NCI-H774 (cell line): ENCODE measurements at places on chromosomes 6 and 20.
A peak's percentile ranks its signal among the peaks of the same experiment; 100 is the strongest.

DNA sequence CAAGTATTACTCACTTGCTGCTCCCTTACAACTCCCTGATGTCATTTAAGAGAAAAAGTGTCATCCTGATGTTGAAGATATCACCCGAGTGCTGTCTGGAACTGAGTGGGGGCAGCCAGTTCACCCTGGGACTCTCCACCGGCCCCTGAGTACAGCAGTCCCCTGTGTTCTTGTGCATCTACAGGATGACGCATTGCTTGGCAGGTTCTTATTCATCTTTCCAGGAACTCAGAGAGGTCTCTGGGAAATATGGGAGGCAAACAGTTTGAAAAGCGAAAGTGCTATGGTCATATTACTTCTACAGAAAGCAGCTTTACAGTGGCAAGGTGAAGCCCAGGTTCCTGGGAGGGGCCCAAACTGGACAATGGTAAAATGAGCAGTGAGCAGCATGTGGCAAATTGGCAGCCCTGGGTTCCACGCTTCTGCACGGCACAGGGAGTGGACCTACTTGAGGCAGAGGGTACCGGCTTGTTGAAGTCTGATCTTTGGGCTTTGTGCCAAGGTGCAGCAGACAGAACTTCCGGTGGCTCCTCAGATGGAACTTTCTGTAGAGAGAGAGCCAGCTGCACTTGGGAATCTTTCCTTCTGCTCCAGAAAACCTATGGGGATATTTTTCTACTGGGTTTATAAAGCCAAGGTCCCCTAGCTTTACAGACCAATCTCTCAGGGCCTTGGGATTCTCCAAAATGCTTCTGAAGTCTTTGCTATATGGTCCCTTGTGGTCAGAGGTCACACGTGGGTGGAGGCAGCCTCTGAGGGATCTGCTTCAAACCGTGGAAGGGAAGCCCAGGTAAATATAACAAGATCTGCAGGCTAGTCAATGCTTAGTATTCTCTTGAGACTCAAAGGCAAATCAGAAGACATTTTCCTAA, 128.3 kb downstream of the MAP3K7 start:
- DNase-seq: no peak

DNA sequence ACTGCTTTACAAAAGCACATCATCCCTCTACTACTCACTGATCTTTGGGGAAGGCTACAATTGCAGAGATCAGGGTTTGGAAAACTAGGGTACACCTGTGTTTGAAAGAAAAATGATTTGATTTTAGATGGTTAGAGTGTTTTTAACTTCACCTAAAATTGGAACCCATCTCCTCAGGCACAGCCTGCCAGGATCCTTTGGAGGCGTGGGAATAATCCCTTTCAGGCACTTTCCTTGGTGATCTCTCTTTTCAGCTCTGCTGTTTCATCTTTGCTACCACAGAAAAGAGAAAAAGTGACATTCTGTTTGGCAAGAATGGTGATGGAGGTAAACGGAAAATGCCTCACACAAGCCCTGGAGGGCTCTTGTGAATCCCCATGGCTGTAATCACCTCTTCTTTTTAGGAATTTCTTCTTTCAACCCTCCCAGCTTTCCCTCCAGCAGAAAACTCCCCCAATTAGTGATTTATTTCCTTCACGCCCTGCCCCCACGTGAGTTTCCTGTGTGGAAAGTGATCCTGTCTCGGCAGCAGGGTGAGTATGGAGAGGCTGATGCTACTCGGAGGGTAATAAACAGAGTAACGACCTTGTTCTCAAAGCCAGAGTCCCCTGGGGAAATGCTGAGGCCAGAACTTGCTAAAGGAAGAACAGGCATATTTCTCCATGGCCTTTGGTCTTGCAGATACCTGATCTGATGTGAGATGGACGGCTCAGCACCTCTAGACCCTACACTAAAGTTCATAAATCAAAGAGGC, 9.2 kb downstream of the KCNG1 start:
- DNase-seq: no peak

DNA sequence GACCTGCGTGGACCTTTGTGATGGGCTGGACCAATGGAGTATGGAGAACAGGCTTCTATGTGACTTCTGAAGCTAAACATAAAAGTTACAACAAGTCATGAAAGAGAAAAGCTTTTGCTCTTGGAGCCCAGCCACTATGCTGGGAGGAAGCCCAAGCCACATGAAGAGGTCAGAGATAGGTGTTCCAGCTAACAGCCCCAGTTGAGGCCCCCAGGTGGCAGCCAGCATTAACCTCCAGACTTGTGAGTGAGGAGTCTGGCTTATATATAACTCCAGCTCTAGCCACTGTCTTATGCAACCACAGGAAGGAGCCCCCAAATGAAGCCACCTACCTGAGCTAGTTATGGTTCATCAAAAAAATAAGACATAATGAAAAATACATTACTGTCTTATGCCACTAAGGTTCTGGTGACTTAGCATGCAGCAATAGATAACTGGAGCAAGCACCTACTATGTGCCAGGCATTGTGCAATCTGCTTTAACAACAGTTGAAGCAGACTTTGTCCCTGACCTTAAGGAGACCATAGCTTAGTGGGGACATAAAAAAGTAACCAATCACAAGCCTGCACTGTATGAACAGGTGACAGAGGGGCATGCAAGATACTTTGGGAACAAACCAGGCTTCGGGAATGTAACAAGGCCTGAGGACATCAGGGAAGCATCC, 599.6 kb downstream of the PTPRT start:
- DNase-seq: no peak

- no peak for DNase-seq
Measured at GRCh38 chr6:149046164-149046821, 271.2 kb upstream of the TAB2 start.

DNA sequence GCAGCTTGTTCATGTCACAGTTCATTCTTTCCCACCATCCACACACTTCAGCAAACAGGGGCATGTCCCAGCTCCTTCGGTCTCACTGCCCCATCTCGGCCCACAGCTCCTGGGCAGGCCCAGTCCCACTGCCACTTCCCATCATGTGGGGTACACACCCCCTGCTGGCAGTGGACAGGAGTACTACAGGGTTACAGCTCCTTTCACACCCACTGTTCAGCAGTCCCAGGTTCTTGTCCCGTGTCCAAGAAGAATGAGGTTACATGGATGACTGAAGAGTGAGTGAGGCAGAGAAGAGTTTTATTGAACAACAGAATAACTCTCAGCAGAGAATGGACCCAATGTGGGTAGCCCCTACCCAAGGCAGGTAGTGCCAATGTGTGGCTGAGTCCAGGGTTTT, 77.8 kb upstream of the SMLR1 start:
- DNase-seq: no peak

- peak; percentile 19 for DNase-seq
Measured at GRCh38 chr20:54221996-54222890, 14.4 kb downstream of the PFDN4 start.

- no peak for DNase-seq
Measured at GRCh38 chr6:28330041-28330440, 5.9 kb downstream of the ZSCAN31 start.

GRCh38 chr20:4109307-4109940, 94.1 kb upstream of the RNF24 start:
- no peak for DNase-seq

DNA sequence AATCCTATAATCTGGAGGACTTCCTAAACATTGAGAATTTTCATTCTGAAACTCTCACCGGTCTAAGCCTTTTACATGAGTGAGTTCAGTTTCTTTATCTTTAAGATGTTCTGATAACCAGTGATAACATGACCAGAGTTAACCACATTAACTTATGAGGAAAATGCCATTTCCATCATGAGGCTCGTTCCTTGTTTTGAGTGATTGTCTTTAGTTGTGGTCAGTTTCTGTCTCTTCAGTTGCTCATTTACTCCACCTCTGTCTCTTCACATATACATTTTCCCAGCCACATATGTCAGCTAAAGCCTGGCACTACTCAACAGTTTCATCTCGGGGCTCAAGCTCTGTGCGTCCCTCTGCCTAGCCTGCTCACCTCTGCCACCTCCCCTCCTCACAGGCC, 70.4 kb downstream of the JAG1 start:
- DNase-seq: no peak

- DNase-seq: peak; percentile 70
Measured at GRCh38 chr20:61902221-61902869, 163.3 kb downstream of the TAF4 start.
